ENCODE measurements at places on chromosomes 3 and 15.

- no peak for DNase-seq
Measured at GRCh38 chr15:60854858-60855564, 374.1 kb downstream of the RORA start.

DNA sequence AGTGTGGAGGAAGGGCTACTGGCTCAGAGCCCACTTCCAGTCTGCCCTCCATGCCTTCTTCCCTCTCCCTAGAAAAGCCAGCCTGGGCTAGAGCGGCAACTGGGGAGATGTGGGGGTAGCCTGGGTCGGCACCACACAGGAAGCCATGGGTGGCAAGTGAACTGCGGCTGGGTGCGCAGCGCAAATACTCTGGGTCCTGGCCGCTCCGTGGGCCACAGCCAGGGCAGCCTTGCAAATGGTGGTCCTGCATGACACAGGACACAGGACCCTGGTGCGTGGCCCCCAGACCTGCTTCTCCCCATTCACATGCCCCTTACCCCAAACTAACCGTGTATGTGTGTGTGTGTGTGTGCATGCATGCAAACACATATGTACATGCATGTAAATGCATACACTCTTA lies 25.7 kb downstream of the PRKCD start:
- DNase-seq: no peak

DNA sequence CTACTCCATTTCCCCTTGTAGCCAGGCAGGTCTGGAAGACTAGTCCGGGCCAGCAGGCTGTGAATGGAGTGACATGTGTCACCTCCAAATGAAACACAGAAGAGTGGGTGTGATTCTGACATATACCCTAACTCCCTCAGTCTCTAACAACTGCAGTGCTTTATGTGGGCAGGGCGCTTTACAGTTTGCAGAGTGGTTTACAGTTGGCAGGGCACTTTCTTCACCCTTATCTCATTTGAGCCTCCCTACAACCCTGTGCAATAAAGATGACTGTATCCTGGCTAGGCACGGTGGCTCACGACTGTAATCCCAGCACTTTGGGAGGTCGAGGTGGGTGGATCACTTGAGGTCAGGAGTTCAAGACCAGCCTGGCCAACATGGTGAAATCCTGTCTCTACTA lies 176.3 kb downstream of the RAB11A start:
- no peak for DNase-seq

DNA sequence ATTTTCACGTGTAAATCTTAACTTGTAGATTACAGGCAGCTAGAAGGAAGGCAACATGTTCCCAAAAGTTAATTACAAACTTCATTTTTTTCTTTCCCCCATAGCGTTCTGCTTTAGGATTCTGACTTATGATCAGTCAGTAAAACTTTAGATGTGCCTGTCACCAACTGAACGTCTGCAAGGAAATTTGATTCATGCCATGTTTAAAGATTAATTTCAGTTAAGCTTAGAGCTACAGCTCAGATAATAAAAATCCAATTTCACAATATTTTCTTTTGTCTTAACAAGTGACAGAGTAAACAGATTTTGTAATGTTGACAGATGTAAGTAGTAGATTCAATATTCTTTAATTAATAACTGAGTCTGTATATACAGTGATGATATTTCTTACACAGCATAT lies 253.1 kb downstream of the NFKBIZ start:
- no peak for DNase-seq

- DNase-seq: no peak
Measured at GRCh38 chr15:51625236-51625635, 2.7 kb upstream of the DMXL2 start.

GRCh38 chr15:88002706-88003105 lies 253.8 kb downstream of the NTRK3 start:
- no peak for DNase-seq

GRCh38 chr3:187458921-187459320 lies 90.7 kb downstream of the RTP4 start:
- DNase-seq: no peak

GRCh38 chr3:133799794-133800585 lies 5.6 kb upstream of the SRPRB start:
- DNase-seq: no peak

- DNase-seq: no peak
Measured at GRCh38 chr3:46737329-46737731, 19.7 kb upstream of the PRSS50 start.

- DNase-seq: no peak
Measured at GRCh38 chr3:178778589-178778988, 242.4 kb downstream of the KCNMB2 start.

DNA sequence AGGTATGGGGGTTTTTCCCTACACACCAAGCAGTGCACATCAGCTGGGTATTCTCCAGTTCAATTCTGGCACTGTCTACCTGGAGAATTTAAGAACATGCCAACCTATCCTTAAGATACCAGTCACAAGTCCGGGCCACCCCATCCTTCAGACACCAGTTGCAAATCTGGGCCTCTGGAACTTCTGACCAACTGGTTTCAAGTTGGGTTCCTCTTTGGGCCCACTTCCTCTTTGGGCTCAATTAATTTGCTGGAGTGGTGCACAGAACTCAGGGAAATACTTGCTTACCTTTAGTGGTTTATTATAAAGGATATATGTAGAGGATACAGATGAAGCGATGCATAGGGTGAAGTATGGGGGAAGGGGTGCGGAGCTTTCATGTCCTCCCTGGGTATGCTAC lies 25.3 kb downstream of the GLCE start:
- DNase-seq: no peak

DNA sequence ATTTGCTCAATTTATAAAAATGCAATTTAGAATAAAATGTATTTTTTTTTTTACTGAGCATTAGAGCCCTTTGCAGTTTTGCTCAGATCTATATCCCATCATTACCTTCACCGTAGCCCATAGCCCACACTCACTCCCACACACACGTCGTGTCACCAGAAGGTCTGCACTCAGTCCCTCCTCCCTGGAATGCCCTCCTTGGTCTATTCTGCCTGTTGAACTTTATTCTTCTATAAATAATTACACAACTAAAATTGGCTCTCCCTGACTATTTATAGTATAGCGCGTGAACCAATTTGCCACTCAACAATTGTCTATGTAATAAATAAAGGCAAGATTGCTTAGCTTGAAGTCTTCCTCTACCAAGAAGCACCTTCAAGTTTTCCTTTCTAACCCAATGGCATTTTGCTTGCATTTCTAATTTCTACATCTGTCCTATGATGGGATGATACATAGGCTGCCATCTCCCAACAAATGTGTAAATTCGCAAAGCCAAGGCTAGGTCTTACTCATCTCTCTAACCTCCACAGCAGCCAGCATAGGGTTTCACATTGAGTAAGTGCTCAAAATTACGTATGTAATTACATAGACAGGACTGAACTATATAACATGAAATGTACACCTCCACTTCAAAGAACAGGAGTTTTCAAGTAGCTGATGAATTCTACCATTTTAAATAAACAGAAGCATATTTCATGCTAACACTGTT lies 172.0 kb upstream of the HES1 start:
- DNase-seq: no peak

- no peak for DNase-seq
Measured at GRCh38 chr15:65405791-65406423, 16.8 kb downstream of the IGDCC4 start.

GRCh38 chr15:35126236-35126635 lies 41.1 kb upstream of the NANOGP8 start:
- no peak for DNase-seq

DNA sequence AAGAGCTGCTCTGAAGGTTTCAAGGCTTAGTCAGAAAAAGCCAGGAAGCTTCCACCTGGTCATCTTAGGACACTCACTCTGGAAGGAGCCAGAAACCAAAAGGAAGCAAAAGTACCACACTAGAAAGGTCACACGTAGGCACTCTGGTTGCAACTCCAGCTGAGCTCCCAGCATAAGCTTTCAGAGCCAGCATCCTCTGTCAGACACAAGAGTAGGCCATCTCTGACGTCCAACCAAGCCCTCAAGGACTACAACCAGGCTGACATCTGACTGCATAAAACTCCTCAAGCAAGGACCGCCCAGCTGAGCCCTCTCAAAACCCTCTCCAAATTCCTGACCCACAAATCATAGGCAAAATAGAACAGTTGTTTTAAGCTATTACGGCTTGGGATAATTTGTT lies 12.8 kb downstream of the SH3BP5 start:
- DNase-seq: no peak

DNA sequence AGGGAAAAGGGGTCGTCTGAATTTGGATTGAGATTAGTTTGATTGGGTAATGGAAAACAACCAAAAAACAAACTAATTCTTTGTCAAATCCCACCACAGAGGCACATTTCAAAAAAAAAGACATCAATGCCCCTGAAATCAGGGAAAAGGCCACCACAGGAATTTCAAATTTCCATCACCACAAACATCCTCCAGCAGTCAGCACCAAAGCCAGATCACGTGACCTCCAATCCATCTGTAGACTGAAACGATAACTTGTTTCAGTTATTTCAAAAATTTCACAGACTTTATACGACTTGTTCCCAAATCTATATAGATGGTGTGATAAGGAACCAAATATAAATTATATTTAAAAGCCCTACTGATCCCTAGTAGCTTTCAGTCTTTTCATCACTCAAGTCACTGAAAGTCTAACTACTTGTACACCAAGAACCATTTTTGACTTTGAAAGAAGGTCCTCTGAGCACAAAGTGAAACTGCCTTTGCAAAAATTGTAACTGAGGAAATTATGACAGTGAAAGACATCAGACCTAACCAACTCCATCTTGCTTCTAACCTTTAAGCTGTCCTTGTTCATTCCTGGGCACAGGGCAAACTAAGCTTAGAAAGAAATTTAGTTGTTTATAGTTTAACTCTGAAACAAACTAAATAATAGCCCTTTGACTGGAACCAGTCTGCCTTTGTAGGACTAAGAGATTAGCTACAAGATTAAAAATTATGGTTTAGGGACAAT lies 48.1 kb upstream of the PLCL2 start:
- no peak for DNase-seq

GRCh38 chr15:66369773-66370651 lies 13.5 kb upstream of the TIPIN start:
- DNase-seq: no peak

GRCh38 chr15:82040862-82041261 lies 5.0 kb downstream of the MEX3B start:
- DNase-seq: no peak

GRCh38 chr15:33013827-33014445 lies 180.6 kb downstream of the FMN1 start:
- DNase-seq: no peak

DNA sequence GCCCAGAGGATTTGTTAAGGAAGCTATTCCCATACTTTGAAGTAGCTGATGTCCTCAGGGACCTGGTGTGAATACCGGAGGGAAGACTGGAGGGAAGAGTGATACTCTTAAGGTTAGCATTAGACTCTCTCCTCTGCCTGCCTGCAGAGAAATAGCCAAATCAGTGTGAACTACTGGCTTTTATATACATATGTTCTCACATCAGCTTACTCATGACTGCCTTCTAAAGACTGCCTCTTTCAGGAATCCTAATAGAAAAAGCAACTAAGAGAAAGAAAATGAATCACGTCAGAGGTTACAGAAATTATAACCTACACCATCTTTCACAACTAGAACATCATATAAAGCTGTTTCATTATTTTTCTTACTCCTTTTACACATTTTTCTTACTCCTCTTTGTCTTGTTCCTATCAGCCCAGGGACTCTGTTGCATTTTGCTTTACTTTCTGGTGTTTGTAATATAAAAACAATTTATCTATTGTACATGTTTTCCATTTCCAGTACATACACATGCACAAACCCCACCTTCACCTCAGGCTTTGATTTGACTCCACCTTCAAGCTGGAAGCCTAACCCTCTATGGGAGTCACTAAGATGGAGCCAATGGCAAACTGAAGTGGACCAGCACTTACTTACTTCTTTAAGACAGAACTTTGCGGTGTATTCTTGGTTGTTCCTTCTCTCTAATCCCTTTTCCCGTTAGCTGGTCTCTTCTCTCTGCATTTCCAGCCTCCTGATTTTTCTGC lies 257.7 kb upstream of the UBE2E1 start:
- DNase-seq: no peak

DNA sequence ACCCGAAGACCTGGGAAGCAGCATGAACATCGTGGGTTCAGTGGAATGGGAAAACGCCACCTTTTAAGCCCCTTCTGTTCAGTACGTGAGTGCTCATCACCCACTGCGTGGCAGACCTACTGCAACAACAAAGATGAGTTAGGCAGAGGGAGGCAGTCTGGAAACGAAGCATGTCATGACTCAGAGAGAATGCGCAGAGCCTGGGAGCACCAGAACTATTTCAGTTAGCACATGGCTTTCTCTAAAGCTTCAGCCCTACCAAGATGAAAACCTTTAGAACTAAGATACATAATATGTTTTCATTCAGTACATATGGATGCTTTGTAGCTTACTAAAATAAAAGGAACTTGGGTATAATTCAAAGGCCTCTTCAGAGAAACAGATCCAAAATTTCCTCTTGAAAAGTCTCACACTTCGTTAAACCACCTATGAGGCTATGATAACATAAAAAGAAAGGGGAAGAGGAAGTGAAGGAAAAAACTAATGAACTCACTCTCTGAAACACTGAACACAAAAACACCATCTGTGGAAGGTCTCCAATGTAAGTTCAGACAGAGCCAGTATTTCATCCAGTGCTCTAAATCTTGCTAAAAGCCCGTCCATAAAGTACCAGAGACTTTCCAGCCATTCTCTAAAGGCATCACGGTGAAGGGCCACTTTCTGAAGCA lies 140.1 kb downstream of the OCA2 start:
- DNase-seq: no peak

DNA sequence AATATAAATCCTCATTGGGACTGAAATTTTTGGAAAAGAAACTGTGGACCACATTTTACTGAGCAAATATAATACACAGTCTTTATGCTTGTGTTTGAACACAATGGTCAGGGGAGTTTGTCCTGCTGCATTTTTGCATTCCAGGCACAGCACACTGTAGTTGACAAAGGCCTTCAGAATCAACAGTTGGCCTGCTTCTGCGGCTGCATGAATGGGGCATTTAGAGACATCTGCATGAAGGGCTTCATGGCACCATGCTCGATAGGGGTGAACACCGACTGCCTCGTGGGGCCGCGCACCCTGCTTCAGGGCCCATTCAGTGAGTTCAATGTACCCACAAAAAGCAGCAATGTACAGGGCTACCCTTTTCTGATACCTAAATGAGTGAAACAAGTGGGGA lies 15.4 kb upstream of the COMMD2 start:
- no peak for DNase-seq

DNA sequence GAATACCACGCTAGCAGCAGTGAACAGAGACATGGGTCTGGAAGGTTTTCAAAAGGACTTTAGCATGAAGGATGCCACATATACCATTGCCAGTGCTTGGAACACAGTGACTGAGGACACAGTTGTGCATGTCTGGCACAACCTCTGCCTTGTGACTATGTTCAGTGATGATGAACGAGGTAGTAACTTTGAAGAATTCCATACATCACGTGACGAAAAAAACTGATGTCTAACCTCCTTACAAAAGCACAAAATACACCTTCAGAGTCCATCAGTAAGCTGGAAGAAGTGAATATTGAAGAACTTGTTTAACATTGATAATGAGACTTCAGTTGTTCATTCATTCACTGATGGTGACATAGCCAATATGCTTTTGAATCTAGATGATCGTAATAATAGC lies 594.8 kb upstream of the GRM7 start:
- DNase-seq: no peak

- no peak for DNase-seq
Measured at GRCh38 chr3:192303235-192303634, 424.1 kb downstream of the FGF12 start.
